ENCODE measurements at places on chromosomes 6 and 20. TPM values are rescaled to one million over a fixed set of nuclear protein-coding genes. Genes with fewer than 3 reads are reported as not detected.

CPXM1 gene
- total RNA-seq: 0.98 TPM

GRCh38 chr20:59448196-59448595 lies 147.8 kb downstream of the EDN3 start:
- no peak for DNase-seq

GRCh38 chr6:34044945-34045595 lies 100.8 kb downstream of the GRM4 start:
- DNase-seq: no peak

DNA sequence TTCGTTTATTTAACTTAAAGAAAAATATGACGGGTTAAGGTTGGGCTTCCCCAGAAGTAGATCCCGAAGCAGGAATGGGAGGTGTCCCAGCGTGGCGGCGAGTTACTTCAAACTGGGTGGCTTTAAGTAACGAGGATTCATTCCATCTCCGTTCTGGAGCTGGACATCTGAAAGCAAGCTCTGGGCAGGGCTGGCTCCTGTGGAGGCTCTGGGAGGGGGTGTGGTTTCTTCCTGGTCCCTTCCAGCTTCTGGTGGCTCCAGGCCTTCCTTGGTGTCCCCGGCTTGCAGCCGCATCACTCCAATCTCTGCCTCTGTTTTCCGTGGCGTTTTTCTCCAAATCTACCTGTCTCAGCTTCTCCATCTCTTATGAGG lies 47.3 kb upstream of the BHLHE23 start:
- DNase-seq: no peak

PACRG gene
- not detected for total RNA-seq

COL12A1 gene
- 0.29 TPM for total RNA-seq

DNA sequence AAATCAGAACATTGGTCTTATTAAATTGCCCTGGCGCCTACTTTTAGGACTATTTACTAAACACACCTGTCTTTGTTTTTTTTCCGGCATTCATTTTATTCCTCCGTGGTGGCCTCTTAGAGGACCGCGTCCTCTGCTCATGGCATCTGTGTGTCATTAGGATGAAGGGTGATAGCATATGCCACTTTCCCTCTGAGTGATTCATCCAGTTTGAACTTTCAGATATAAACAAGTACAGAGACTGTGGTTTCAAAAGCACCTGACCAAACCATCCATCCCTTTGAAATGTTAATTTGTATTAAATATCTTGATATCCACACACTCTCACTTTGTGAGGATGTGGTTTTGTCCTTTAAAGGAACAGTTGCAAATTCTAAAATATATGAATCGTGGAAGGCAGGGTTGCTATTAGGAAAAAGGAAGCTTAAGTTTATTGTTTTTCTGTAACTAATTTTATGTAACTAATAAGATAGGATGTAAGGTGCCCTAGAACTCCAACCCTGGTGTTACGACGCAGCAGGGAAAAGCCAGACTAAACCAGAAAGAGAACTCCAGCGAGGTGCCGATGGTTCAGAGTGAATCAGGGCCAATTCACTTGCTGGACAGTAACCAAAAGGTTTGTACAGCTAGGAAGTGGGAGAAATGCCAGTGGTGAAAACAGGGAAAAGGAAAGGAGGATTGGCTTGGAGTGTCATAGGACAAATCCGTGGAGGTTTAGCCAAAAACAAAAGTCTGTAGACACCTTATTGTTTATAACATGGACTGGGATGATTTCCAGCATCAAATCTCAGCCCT lies 98.7 kb downstream of the SHLD1 start:
- DNase-seq: no peak

OSBPL2 gene
- 19.2 TPM for total RNA-seq

DNA sequence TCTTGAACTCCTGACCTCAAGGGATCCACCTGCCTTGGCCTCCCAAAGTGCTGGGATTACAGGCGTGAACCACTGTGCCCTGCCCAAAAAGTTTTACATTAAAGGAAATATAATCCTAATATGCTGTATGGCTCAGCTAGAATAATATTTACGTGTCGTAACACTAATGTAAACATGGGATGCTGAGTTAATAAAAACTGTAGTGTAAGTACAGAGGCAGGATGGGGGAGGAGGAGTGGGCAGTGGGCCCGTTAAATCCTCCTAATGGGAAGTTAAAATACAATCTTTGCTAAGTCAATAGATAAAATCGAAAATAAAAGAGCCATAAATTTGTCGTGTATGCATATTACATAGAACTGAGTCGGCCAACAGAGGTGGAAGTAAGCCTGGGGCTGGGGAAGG lies 12.1 kb upstream of the IP6K3 start:
- DNase-seq: no peak

GRCh38 chr6:124433387-124434160 lies 528.7 kb upstream of the RNF217 start:
- DNase-seq: no peak

TAP1 gene
- total RNA-seq: 503 TPM

DNA sequence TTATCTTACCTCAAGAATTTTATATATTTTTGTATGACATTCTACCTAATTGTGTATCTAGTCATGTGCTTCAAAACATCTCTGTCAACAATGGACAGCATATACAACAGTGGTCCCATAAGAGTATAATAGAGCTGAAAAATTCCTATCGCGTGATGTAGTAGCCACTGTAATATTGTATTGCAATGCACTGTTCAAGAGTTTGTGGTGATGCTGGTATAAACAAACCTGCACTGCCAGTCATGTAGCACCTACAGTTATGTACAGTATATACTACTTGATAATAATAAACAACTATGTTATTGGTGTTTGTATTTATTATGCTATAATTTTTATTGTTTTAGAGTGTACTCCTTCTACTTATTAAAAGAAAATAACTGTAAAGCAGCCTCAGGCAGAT lies 672.7 kb downstream of the CD109 start:
- DNase-seq: no peak

DNA sequence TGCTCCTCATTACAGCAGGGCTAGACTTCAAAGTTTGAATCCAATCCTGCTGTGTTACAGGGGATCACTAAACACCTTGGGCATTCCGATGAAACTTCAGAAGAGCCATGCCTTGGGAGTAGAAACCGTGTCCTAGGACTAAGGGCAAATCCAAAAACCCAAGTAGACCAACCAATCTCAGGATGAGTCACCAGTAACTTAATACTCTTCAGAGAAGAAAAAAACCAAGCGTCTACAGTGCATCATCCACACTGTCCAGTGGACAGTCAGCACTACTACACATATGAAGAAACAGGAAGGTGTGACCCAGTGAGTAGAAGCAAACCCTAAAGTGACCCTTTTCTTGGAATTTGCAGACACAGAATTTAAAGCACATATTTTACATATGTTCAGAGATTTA lies 39.5 kb upstream of the VAPB start:
- no peak for DNase-seq

FOXS1 gene
- not detected for total RNA-seq

- DNase-seq: no peak
These were observed 26.5 kb downstream of the TM9SF4 start for GRCh38 chr20:32135983-32136515.

ROS1 gene
- total RNA-seq: not detected
